ENCODE measurements at places on chromosomes 7 and 10. TPM values are rescaled to one million over a fixed set of nuclear protein-coding genes. Genes with fewer than 3 reads are reported as not detected.

DNA sequence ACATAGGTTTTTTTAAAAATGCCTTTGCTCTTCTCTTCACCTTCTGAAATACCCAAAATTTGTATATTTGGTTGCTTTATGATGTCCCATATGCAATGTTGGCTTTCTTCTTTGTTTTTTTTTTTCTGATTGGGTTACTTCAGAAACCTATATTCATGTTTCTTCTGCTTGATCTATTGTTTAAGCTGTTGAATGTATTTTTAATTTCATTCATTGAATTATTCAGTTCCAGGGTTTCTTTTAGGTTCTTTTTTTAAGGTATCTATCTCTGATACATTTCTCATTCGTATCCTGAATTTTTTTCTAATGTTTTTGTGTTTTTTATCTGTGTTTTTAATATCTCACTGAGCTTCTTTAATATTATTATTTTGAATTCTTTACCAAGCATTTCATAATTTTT is 221.0 kb upstream of the MTPN start:
- H3K4me3 ChIP-seq, result no peak overlapping the region
- no peak overlapping the region for H3K27ac ChIP-seq
- no peaks in the 10 kb centered on the region for H3K4me1 ChIP-seq
- DNase-seq, result no peak
- no peaks in the 10 kb centered on the region for H3K36me3 ChIP-seq

- peaks cover 14% of the 10 kb centered on the region for H3K4me1 ChIP-seq
- no peak for DNase-seq
- no peak overlapping the region for H3K4me3 ChIP-seq
- no peak overlapping the region for H3K27ac ChIP-seq
- H3K27me3 ChIP-seq, result peaks cover 80% of the 10 kb centered on the region
- H3K36me3 ChIP-seq, result no peaks in the 10 kb centered on the region
Measured at GRCh38 chr10:3198900-3199299, 26.3 kb upstream of the PITRM1 start.

DNA sequence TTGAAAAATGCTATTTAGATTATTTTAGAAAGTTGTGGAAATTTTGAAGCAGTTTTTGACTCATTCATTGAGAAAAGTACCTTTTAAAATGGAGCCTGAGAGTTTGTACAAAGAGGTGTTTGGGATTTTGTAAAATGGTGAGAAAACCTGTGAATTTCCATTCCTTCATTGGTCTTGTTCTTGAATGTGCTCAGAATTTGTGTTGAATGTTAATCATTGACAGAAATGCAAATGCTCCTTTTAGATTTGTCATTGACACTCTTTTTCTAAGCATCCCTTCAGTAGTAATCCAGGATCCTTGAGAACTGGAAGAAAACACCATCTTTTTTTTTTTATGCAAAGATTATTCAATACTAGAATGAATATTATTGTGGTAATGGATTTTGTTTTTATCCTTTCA is 74.8 kb downstream of the LCOR start:
- H3K36me3 ChIP-seq, result peaks cover 8% of the 10 kb centered on the region
- no peaks in the 10 kb centered on the region for H3K27me3 ChIP-seq
- no peak for DNase-seq
- no peak overlapping the region for H3K27ac ChIP-seq
- no peak overlapping the region for H3K4me3 ChIP-seq
- H3K4me1 ChIP-seq, result peaks cover 7% of the 10 kb centered on the region

DNA sequence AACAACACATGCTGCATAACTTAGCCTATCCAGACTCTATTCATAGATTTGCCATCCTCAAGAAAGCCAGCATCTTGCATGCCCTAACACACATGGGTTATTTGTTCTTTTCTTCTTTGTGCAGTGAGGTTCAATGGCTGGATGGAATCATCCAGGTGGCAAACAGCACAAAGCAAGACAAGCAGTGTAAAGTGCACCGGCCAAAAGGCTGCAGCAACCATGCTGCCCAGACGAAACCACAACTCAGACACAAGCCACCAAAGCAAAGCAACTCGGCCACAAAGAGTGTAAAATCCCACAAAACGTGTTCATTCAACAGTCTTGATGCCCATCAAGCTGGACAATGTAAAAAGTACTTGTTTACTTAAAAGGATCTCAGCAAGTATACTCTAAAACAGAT is 76.9 kb downstream of the PIP4K2A start:
- peaks cover 47% of the 10 kb centered on the region for H3K36me3 ChIP-seq
- peak overlapping the region; percentile 6 for H3K27ac ChIP-seq
- peaks cover 69% of the 10 kb centered on the region for H3K4me1 ChIP-seq
- no peaks in the 10 kb centered on the region for H3K27me3 ChIP-seq

DNA sequence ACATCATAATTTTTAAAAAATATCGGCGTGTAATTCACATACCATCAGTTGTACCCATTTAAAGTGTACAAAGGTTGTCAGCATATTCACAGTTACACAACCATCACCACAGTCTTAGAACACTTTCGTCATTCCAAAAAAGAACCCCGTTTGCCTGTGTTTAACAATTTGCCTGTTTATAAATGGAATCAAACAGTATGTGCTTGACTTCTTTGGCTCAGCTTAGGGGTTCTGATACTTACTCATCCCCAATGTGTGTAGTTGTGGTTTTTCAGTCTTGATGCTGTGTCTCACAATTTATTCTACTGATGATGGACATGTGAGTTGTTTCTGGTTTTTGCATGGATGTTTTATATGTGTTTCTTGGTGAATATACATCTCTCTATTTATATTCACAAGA is 50.0 kb downstream of the PRPF18 start:
- DNase-seq, result no peak
- no peak overlapping the region for H3K27ac ChIP-seq
- H3K4me3 ChIP-seq, result no peak overlapping the region

- H3K27me3 ChIP-seq, result peaks cover 62% of the 10 kb centered on the region
- H3K4me3 ChIP-seq, result no peak overlapping the region
- H3K27ac ChIP-seq, result no peak overlapping the region
- no peak for DNase-seq
- H3K4me1 ChIP-seq, result peaks cover 5% of the 10 kb centered on the region
- H3K36me3 ChIP-seq, result no peaks in the 10 kb centered on the region
Measured at GRCh38 chr10:124094419-124094785, 1.0 kb upstream of the CHST15 start.

- H3K4me3 ChIP-seq, result no peak overlapping the region
- no peaks in the 10 kb centered on the region for H3K4me1 ChIP-seq
- DNase-seq, result no peak
- H3K27ac ChIP-seq, result no peak overlapping the region
- no peaks in the 10 kb centered on the region for H3K27me3 ChIP-seq
Measured at GRCh38 chr7:71377062-71377461, 245.1 kb downstream of the GALNT17 start.

- H3K27me3 ChIP-seq, result peaks cover 2% of the 10 kb centered on the region
- no peaks in the 10 kb centered on the region for H3K36me3 ChIP-seq
- H3K4me1 ChIP-seq, result peaks cover 7% of the 10 kb centered on the region
- no peak for DNase-seq
Measured at GRCh38 chr7:18357691-18358090, 137.9 kb upstream of the HDAC9 start.

DNA sequence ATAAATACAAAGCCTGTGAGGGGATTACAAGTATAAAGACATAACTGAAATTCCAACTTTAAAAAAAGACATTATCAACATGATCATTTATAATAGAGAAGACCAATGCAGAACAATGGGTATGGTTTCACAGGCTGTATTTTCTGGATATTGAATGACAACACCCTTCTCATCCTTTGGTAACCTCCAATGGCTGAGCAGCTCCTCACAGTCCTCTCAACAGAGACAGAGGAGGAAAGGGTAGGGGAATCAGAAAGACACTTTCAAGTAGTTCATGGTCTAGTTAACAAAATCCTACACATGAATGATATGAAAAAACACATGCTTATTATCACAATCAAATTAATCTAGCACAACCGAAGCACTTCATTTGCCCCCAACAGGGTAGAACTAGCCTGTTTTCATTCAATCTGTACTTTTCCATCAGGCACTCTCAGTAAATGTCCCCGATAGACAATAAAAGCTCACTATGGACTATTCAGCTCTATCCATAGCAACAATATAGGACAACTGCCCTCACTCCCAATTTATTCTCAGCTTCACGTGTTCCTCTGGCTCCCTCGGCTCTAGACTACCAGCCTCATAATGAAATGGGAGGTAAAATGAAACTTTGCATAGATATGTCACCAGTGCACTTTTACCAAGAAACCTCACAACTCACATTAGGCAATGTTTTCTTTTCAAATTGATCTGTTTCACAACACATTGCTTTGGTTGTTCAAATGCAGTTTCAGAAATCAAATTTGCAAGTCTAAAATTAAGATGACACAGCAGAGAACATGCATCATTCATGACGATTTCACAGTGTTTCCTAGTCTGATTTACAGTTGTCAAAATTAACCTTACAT is 211.4 kb downstream of the THSD7A start:
- no peaks in the 10 kb centered on the region for H3K27me3 ChIP-seq
- no peak for DNase-seq
- H3K27ac ChIP-seq, result no peak overlapping the region
- no peak overlapping the region for H3K4me3 ChIP-seq

DNA sequence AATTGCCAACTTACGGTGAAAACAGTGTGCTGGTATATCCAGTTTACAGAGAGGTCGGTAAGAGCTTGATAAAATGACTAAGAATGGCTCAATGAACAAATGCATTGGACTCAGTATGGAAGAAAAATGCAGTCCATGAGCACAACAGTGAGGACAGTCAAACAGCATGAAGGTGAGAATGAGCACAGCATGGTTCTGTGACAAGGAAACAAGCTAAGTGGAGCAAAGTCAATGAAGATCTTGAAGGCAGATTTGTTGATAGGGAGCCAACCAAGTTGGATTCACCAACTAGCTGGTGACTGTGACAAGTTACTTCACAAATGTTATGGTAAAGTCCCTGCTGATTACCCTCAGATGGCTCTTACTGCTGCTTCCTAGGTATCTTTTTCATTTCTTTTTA is 75.9 kb downstream of the SHOC2 start:
- H3K4me1 ChIP-seq, result peaks cover 24% of the 10 kb centered on the region

DNA sequence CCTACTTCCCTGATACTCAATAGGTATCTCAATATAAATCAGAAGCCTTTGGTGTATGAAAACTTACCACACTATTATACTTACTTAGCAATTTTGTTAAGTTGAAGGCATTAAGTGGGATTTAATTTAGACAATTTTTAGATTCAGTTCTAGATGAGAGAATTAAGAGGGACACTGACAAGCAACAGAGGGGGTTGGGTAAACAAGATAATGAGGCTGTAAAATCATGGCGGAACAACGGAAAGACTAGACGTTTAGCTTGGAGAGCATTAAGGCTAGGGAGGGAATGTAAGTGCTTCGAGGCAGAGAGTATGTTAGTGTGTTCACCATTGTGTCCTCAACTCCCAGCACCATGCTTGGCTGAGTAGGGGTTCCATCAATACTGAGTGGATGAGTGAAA is 71.3 kb downstream of the DENND11 start:
- H3K27ac ChIP-seq, result no peak overlapping the region
- no peaks in the 10 kb centered on the region for H3K4me1 ChIP-seq
- H3K27me3 ChIP-seq, result no peaks in the 10 kb centered on the region
- DNase-seq, result no peak

DNA sequence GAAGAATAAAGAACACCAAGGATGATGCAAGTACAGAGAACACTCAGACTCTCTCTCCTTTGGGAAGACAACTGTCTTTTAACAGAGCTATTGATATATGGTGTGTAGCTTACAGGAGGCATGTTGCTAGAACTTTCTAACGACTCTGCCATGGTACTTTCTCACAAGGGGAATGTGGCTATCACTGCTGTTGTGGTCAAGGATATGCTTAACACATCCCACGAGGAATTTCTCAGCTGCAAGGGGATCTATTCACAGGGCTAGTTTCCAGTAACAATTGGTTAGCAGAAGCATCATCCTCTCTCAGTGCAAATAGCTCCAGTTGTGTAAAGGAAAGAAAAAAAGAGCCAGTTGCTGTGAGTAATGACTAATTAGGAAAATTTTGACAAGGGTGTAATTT is 826.0 kb downstream of the SORCS1 start:
- no peak overlapping the region for H3K4me3 ChIP-seq
- DNase-seq, result no peak
- H3K36me3 ChIP-seq, result no peaks in the 10 kb centered on the region
- no peaks in the 10 kb centered on the region for H3K4me1 ChIP-seq

DNA sequence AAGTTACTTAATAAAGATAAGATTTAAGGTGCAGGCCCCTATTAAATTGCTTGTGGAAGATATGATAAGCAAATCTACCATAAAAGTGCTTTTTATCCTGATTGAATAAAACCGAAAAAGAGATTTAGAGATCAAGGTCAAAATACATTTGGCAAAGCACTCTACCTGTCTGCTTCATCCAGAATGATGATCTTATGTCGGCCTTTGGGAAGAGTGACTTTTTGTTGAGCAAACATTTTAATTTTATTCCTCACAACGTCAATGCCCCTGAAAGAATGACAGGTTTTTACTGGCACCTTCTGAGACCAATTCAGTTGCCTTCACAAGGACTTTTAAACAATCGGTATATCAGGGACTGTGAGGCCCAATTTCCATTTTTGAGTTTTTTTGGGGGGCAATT is 7.7 kb downstream of the RFC2 start:
- peaks cover 45% of the 10 kb centered on the region for H3K36me3 ChIP-seq
- peaks cover 21% of the 10 kb centered on the region for H3K4me1 ChIP-seq
- DNase-seq, result no peak
- H3K4me3 ChIP-seq, result no peak overlapping the region
- no peaks in the 10 kb centered on the region for H3K27me3 ChIP-seq

Gene NT5C2
- 66.1 TPM for total RNA-seq

Gene TMEM176A
- total RNA-seq, result not detected

Gene CPEB3
- 2.6 TPM for total RNA-seq

Data from activated CD4-positive, alpha-beta T cell treated with anti-CD3 and anti-CD28 coated beads, Interleukin-2, amount 10 ng/mL, durations not matched to agents 7 days and 5 days (primary cell).